Right lung (tissue), 10 donors: ENCODE measurements at places on chromosomes 7 and 10.

DNA sequence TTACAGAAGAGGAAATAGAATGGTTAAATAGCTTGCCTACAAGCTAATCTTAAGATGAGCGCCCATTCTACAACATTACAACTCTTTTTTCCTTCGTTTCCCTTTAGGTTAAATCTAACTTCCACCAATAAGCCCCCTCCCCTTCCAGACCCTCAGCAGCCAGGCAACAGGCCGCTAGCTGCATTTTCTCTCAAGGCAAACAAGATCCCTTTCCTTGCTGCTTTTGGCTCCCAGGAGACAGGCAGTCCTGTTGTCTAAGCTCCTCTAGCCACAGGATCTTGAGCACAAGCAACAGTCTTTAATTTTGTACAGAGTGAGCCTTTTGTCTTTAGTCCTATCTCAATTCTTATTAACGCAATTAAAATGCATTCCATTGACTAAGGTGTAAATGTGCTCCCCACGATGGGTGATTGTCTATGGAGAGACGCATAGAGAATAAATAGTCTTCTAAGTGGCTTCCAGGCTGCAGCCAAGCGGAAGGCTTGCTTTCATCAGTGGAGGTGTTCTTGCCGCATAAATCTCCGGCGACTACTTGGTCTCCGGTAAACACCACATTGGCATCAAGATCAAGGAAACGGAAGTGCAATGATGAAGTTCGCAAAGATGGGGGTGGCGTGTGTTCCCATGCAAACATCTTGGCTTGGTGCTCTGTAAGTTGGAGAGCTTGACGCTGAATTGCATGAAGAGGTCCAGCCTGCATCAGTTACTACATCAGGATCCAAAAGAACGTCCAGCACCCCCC is 181.9 kb upstream of the LYZL2 start:
- DNase-seq, result no peak

GRCh38 chr7:103594186-103594585 is 148.2 kb upstream of the SLC26A5 start:
- no peak for DNase-seq

- DNase-seq, result no peak
Measured at GRCh38 chr7:93238131-93238530, 6.0 kb downstream of the VPS50 start.

- DNase-seq, result no peak
Measured at GRCh38 chr7:28615091-28615490, 202.8 kb downstream of the CREB5 start.

DNA sequence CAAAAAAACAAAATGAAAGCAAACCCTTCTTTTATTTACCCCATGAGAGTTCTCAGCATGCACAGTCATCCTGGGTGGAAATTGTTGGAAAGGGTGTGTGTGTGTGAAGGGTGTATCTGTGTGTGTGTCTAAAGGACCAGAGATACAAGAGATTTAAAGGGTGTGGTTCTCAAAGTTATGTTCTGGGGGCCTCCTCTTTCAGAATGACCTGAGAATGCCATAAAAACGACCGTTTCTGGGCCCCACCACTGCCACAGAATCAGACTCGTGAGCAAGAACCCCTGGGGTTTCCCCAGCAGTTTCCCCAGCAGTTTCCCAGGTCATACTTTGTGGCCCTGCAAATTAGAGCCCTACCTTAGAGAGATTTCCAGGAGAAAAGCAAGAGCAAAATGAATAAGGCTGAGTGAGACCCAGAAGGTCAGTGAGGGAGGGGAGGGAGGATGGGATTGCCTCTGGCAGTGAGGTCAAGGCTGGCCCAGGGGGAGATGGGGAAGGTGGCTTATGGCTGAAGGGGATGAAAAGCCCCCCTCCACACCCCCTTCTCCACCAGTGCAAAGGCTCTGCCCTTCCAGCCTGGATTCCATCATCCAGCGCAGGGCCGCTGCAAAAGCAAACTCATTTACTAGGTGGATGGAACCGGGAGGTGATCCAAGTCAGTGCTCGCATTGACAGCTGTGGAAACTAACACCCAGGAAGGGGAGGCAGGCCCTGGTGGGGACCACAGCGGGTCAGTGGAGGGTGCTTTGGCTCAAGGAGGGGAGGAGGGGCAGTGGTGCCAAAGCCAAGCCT is 10.2 kb downstream of the PYROXD2 start:
- no peak for DNase-seq

DNA sequence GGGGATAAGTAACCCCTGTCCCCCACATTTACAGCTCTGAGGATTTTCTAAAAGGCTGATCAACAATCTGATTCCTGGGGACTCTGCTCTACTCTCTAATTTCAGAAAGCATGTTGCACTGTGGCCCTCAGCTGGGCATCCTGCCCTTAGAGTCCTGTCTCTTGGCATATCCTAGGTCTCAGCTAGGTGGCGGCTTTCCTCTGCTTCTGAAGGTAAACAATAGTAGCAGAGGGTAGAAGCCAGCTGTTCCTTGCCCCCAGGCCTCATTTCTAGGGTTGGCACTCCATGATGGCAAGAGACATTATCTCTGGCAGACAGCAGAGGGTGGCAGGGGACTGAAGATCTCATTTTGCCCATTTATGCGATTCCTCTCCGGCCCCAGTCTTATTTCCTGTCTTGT is 77.0 kb downstream of the ADCYAP1R1 start:
- DNase-seq, result no peak

DNA sequence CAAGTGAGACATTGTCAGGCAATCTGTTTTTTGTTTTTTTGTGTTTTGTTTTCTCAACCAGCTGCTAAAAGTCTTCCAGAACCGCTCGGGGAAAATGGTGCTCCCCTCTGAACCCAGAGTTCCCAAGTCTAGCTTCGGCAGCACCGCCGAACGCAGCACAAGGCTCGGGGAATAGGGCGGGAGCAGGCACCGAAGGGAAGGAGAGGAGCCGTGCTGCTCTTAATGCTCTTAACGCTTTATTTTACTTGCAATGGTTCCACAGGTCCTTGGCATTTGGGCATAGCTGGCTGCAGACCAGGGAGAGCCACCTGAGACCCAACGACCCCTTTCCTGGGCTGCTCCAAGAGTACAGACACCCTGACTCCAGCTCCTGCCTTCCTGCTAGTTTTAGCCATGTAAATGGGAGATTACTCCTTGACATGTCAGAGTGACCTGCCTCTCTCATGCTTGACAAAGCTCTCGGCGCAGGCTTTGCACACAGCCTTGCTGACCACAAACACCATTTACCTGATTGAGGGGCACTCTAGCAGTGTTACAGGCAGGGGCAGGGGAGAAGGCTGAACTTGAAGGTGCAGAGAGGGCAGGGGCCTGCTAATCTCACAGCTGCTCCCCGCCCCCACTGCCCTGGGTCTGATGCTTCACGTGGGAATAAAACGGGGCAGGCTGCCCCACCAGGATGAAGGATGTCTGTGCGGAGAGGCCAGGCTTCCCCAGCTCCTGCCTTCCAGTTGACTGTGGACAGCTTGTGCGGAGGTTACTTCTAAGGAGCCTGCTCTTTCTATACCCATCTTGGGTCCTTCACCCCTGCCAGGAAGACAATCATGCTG is 58.6 kb upstream of the EFCAB10 start:
- DNase-seq, result no peak
